CD14-positive monocyte (primary cell): ENCODE measurements at places on chromosomes 1 and 21. TPM values are rescaled to one million over a fixed set of nuclear protein-coding genes. Genes with fewer than 3 reads are reported as not detected.
A peak's percentile ranks its signal among the peaks of the same experiment; 100 is the strongest.

The UBIAD1 gene
- polyA plus RNA-seq, result 10.5 TPM

The TCHH gene
- not detected in 2 replicates for polyA plus RNA-seq

- DNase-seq, result no peak
- no peaks in the 10 kb centered on the region for H3K4me1 ChIP-seq
- no peaks in the 10 kb centered on the region for H3K27me3 ChIP-seq
- no peak overlapping the region for H3K4me3 ChIP-seq
- no peak overlapping the region for H3K27ac ChIP-seq
Observed at GRCh38 chr1:6859415-6860343, 74.4 kb downstream of the CAMTA1 start.

GRCh38 chr1:111236379-111236778, 8.9 kb downstream of the CHI3L2 start:
- no peaks in the 10 kb centered on the region for H3K36me3 ChIP-seq
- no peak overlapping the region for H3K4me3 ChIP-seq
- no peaks in the 10 kb centered on the region for H3K4me1 ChIP-seq
- DNase-seq, result no peak

The SDHB gene
- 275 TPM for polyA plus RNA-seq

GRCh38 chr1:175600721-175601440, 142.5 kb downstream of the TNR start:
- H3K27ac ChIP-seq, result no peak overlapping the region
- H3K4me1 ChIP-seq, result peaks cover 8% of the 10 kb centered on the region
- H3K4me3 ChIP-seq, result no peak overlapping the region
- H3K27me3 ChIP-seq, result peaks cover 13% of the 10 kb centered on the region
- no peaks in the 10 kb centered on the region for H3K36me3 ChIP-seq
- DNase-seq, result no peak

DNA sequence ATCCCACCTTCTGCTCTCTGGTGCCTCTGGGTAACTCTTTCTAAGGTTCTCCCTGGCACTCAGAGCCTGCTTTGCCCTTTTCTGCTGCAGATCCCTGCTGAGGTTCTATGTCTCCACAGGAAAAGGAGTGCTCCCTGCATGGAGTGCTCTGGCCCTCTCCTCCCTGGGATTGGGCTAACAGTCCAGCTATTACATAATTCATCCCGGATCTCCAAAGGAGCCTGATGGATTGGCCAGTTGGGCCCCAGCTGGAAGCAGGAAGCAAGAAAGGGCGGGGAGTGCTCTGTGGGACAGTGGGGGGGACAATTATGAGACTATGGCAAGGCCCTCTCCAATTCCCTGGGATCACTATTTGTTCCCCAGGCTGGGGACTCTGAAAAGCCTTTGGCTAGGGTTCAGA, 51.9 kb upstream of the GOLT1A start:
- no peaks in the 10 kb centered on the region for H3K27me3 ChIP-seq
- H3K36me3 ChIP-seq, result no peaks in the 10 kb centered on the region
- no peaks in the 10 kb centered on the region for H3K4me1 ChIP-seq
- no peak for DNase-seq
- H3K4me3 ChIP-seq, result no peak overlapping the region
- no peak overlapping the region for H3K27ac ChIP-seq

The EVA1B gene
- polyA plus RNA-seq, result 19.1 TPM

GRCh38 chr1:244837597-244838258, 2.3 kb downstream of the COX20 start:
- H3K4me3 ChIP-seq, result no peak overlapping the region
- H3K4me1 ChIP-seq, result peaks cover 19% of the 10 kb centered on the region
- no peaks in the 10 kb centered on the region for H3K27me3 ChIP-seq
- peaks cover 22% of the 10 kb centered on the region for H3K36me3 ChIP-seq

The MEX3A gene
- polyA plus RNA-seq, result not detected in 2 replicates

GRCh38 chr1:55262822-55263221, 47.7 kb upstream of the USP24 start:
- no peaks in the 10 kb centered on the region for H3K36me3 ChIP-seq
- H3K27ac ChIP-seq, result no peak overlapping the region
- no peak overlapping the region for H3K4me3 ChIP-seq
- no peak for DNase-seq

The KRTAP19-3 gene
- polyA plus RNA-seq, result not detected in 2 replicates

DNA sequence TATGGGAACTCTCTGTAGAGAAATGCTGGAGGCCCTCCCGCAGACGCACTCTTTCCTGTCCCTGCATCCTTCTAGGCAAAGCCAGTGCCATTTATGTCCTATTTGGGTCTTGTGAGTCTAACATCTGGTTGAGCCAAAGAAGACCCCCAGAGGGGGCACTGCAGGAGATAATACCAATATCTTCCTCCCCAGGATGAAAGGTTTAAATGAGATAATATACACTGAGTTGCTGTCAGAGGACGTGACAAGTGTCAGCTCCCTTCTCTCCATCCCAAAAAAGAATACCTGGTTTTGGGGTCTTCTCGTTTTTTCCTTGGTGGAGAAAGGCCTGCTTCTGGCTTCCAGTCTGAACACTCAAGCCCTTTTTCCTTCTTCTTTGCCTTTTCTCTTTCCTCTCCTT, 7.6 kb downstream of the TCEA3 start:
- H3K4me3 ChIP-seq, result no peak overlapping the region
- H3K36me3 ChIP-seq, result no peaks in the 10 kb centered on the region
- H3K27ac ChIP-seq, result no peak overlapping the region
- H3K27me3 ChIP-seq, result no peaks in the 10 kb centered on the region

DNA sequence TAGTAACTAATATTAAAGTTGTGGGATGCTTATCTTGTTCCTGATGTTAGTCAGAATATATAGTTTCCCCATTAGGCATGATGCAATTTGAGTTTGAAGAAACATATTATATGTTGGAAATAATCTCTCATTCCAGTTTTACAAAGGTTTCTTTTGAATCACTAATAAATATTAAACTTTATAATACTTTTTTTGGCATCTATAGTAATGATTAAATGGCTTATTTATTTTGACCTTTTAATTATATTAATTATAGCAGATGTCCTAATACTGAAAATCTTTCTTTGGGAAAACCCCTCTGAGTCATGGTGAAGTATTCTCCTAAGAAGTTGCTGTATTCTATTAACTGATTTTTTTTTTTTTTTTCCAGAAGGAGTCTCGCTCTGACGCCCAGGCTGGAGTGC, 28.5 kb upstream of the PTGS2 start:
- H3K36me3 ChIP-seq, result no peaks in the 10 kb centered on the region
- no peak for DNase-seq
- no peak overlapping the region for H3K4me3 ChIP-seq
- H3K27me3 ChIP-seq, result no peaks in the 10 kb centered on the region
- H3K27ac ChIP-seq, result no peak overlapping the region
- H3K4me1 ChIP-seq, result no peaks in the 10 kb centered on the region

The DIPK1A gene
- polyA plus RNA-seq, result 1.4 TPM

GRCh38 chr1:188669728-188670382, 1807.8 kb downstream of the BRINP3 start:
- H3K4me1 ChIP-seq, result no peaks in the 10 kb centered on the region
- H3K27ac ChIP-seq, result no peak overlapping the region
- no peak overlapping the region for H3K4me3 ChIP-seq
- no peaks in the 10 kb centered on the region for H3K36me3 ChIP-seq

The TBX19 gene
- 1.6 TPM for polyA plus RNA-seq

DNA sequence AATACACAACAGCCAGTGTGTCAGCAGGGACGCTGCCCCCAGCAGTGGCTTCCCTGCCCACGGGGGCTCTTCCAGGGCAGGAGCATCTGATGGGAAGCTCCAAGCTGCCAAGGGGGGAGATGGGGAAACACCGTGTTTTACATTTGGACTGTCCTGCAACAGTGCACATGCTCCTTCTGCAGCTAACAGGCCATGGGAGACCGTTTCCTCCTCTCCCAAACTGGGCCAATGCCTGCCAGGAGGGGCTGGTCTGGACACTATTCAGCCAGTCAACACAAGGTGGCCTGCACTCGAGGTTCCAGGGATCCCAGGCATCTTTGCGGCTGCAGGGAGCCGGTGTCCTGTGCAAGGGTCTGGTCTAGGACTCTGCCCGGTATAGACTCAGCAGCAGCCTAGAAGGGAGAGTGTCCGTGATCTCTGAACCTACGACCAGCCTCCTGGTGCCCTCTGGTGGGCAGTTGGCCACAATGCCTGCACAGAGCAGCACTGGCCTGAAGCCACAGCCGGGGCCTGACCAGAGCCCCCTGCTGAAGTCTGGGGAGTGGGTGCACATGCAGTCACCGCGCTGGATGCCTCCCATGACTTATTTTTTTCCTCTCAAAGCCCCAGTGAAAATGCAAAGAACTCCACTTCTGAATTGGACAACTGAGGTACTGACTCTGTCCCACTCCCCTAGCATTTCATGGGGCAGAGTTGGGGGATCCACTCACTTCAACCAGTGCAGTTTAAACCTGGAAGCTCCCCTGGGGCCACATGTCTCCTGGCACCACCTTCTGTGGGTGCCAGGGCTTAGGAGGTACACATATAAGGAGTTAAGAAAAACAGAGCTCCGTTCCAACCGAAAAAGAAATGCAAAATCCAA, 33.3 kb downstream of the RCC2 start:
- H3K36me3 ChIP-seq, result peaks cover 46% of the 10 kb centered on the region
- peak; percentile 51 for DNase-seq
- no peak overlapping the region for H3K27ac ChIP-seq
- peaks cover 5% of the 10 kb centered on the region for H3K4me1 ChIP-seq

- H3K36me3 ChIP-seq, result peaks cover 53% of the 10 kb centered on the region
- DNase-seq, result no peak
- no peaks in the 10 kb centered on the region for H3K27me3 ChIP-seq
- H3K4me3 ChIP-seq, result no peak overlapping the region
- peak overlapping the region; percentile 95 for H3K27ac ChIP-seq
Observed at GRCh38 chr1:202952099-202952498, 6.0 kb downstream of the ADIPOR1 start.

DNA sequence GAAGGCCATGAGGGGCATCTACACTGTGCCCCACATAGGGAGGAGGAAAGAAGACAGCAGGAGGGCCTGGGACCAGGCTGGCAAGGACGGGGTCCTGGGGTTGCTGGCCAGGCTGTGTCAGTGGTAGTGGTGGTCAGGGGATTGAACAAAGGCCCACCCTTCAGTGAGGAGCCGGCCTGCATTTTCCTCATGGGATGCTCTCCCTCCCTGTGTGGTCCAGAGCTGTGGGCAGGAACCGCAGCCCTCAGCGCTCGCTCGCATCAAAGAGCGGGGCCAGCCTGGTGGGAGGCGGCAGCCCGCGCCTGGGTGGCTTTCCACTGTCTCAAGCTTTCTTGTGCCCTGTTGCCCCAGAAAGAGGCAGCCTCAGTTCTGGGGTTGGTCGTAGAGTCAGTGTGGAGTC, 24.8 kb downstream of the LHX4 start:
- H3K27me3 ChIP-seq, result no peaks in the 10 kb centered on the region
- no peak for DNase-seq
- H3K27ac ChIP-seq, result no peak overlapping the region
- no peak overlapping the region for H3K4me3 ChIP-seq

The TRAPPC3 gene
- 136 TPM for polyA plus RNA-seq

DNA sequence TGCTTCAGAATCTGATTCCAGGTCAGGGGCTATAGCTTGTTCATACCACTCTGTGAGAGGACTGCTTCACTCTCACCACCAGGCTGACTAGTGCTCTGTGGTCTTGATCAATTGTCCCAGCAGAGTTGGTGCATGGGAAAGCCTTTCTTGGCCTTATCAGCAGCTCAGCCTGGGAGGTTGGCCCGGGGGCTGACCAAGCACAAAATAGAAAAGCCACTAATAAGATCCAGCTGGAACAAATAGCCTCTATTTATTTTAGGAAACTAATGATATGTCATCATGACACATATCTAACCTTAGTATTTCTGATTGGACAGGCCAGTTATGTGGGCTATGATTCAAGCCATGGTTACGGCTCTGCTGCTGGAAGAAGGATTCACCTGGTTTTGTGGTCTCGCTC, 134.2 kb downstream of the GDAP2 start:
- no peaks in the 10 kb centered on the region for H3K4me1 ChIP-seq
- H3K27ac ChIP-seq, result no peak overlapping the region
- H3K4me3 ChIP-seq, result no peak overlapping the region
- no peak for DNase-seq

- DNase-seq, result no peak
- H3K27ac ChIP-seq, result no peak overlapping the region
- H3K4me1 ChIP-seq, result peaks cover 5% of the 10 kb centered on the region
- H3K36me3 ChIP-seq, result no peaks in the 10 kb centered on the region
- no peak overlapping the region for H3K4me3 ChIP-seq
- H3K27me3 ChIP-seq, result no peaks in the 10 kb centered on the region
Observed at GRCh38 chr21:33682992-33683627, 40.8 kb downstream of the ITSN1 start.

DNA sequence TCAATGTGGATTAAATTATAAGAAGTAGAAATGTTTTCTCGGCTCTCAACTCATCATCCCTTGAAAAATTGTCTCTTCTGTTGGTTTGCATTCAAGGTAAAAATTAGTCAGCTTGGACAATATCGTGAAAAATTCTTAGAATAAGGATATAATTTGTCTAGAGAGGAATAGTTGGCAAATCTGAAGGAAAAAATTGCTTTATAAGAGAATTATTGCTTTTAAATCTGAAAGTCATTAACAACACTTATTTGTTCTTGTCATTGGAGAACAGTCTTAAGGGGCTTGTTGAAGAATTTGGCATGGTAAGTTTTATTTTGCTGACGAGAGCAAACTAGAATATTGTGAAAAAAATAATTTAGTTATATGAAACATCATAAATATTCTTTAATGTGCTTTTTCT, 26.4 kb downstream of the ANGPTL1 start:
- no peak overlapping the region for H3K27ac ChIP-seq
- no peak overlapping the region for H3K4me3 ChIP-seq
- H3K27me3 ChIP-seq, result no peaks in the 10 kb centered on the region
- H3K36me3 ChIP-seq, result no peaks in the 10 kb centered on the region
- no peak for DNase-seq

DNA sequence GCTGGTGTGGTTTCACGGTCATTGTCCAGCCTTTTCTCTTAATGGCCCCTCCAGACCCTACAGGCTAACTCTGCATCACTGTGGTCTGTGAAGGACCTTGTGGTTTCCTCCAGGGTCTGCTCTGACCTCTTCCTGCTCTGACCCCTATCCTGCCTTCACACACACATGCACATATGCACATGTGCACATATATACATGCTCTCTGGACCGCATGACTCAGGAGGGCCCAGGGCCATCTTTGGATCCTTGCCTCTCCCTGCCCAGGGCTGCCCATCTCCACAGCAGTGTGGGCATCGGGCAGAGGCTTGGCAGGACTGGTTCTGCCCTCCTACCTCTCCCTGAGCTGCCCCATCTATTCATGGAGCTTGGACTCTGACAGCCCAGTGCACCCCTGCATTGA, 510.9 kb downstream of the PTPRU start:
- no peak overlapping the region for H3K4me3 ChIP-seq
- H3K27ac ChIP-seq, result no peak overlapping the region
- no peaks in the 10 kb centered on the region for H3K27me3 ChIP-seq
- H3K36me3 ChIP-seq, result no peaks in the 10 kb centered on the region
- H3K4me1 ChIP-seq, result no peaks in the 10 kb centered on the region
- no peak for DNase-seq

GRCh38 chr1:212247179-212247721, 38.0 kb upstream of the PPP2R5A start:
- H3K27me3 ChIP-seq, result no peaks in the 10 kb centered on the region
- H3K36me3 ChIP-seq, result no peaks in the 10 kb centered on the region
- DNase-seq, result no peak
- H3K4me3 ChIP-seq, result no peak overlapping the region
- H3K27ac ChIP-seq, result peak overlapping the region; percentile 18

The TOMM40L gene
- polyA plus RNA-seq, result 5.2 TPM
